ENCODE measurements at places on chromosomes 2 and 18.

DNA sequence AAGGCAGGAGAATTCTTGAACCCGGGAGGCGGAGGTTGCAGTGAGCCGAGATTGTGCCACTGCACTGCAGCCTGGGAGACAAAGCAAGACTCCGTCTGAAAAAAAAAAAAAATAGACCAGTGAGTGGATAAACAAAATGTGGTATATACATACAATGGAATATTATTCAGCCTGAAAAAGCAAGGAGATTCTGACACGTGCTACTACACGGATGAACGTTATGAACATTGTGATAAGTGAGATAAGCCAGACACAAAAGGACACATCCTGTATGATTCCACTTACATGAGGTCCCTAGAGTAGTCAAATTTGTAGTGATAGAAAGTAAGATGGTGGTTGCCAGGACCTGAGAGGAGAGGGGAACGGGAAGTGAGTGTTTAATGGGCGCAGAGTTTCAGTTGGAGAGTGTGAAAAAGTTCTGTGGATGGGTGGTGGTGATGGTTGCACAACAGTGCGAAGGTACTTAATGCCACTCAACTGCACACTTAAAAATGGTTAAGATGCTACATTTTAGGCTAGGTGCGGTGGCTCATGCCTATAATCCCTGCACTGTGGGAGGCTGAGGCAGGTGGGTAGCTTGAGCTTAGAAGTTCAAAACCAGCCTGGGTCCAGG is 38.3 kb downstream of the NIFK start:
- DNase-seq = no peak

DNA sequence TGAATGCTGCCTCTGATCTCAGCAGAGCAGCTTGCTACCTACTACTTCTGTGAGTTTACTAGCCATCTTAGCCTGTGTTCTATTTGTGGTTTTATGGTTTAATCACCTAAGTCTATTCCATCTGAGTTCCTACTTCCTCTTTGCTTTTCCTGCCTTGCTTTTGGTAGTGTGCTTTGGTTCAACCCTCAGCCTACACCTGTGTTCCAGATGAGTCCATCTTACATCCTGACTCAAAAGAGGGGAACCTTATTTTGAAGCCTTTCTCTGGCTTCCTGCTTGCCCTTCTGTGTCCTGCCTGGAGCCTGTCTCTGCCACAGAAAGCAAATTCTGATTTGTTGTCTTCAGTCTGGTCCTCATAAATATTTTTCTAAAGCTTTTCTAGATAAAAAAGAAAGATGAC is 530.3 kb upstream of the MEX3C start:
- no peak for DNase-seq

DNA sequence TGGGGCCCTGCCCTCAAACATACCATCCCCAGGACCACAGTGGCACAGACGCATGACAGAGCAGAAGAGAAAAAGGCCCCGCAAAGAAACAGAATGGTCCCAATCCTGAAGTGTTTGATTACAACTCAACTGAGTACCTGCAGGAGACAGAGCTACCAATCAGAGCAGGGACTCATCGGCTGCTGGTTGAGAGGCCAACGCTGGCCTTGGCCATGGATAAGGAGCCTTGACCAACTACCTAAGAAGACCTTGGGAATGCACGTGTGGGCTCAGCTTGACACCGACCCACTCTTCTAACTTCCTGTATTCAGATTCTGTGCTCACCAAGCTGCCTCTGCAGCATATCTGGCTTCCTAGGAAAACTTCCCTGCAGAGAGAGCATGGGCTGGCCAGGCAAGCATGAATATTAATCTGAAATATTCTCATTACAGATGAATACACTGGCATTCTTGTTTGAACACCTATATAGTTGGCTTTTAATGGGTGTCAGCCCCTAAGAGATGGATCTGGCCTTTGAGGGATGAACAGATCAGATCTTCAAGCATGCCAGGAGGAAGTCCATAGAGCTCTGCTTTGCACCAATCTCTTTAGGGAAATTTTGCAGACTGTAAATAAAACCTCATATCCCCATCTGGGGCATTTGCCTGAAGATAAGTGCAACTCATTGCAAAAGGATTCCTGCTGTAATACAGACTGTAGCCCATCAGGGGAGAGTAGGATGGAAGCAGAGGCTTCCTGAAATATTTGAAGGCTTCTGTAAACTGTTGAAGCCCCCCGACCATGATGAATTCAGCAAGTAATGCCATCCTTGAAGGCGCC is 135.4 kb downstream of the BCL2 start:
- DNase-seq = no peak

GRCh38 chr2:152542995-152543481 is 174.2 kb downstream of the PRPF40A start:
- peak; percentile 83 for DNase-seq

DNA sequence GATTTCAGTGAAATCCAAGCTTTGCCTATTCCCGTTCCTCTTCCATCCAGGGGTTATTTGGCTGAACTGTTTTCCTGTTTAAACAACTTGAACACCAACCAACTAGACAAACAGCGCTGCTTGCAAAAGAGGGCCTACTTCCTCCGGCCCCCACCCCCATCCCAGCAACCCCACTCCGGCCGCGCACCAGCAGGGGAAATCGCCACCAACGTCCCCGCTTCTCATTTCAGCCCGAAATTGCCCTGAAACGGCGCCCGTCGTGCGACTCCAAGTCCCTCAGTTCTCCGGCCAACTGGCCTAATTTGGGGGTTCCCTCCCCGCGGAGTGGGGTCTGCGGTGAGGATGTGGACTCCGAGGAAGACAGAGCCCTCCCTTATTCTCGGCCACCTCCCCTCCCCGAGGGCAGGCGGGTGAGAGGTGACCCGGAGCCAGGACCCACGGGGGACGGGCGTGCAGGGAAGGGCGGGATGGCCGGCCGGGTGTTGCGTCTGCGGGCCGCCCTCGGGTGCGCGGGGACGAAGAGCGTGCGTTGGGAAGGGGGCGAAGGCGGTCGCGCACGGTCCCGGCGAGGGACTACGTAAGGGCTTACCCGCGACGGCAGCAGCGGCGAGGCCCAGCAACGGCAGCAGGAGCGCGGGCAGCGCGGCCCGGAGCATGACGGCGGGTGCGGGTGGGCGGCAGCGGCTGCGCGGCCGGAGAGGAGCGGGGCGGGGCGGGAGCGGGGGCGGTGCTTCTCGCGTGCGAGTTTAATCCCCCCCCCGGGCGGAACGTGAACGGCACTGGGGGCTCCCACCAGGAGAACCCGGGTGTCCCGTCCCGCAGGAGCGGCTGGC is at the start of gene CD302:
CD302 (minus strand) TSS at position 666 of the 833 bp plus-strand sequence; CDS start at position 656, 10 bp downstream.
- DNase-seq = peak; percentile 37

DNA sequence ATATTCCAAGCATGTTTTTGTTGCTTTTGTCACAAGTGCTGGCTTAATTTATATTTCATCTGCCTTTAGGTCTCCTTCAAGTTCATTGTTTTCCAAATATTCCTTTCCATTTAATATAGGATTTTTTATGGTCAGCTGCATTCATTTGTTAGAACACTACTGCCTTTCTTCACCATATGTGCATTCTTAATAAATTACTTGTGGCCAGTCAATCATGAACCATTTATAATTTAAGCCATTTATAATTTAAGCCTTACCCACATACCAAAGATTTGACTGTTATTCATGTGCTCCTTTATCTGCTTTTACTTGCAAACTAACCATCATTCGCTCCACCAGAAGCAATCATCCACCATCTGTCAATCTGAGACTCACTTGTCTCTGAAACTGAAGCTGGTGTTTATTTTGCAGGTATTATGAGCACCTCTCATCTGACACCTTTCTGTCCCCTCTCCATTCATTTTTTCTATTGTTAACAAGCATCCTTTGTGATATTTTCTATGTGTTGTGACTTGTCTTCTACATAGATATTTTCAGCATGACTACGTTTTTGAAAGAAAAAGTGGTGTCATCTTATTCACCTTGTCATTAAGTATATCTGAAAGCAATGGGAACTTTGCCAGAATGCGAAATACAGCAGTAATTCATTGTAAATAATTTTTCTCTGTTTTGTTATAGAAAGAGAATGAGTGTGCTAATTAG is 786.8 kb downstream of the KCNJ3 start:
- no peak for DNase-seq

- no peak for DNase-seq
These were observed 972 bp upstream of the MPP4 start for GRCh38 chr2:201699416-201699815.

DNA sequence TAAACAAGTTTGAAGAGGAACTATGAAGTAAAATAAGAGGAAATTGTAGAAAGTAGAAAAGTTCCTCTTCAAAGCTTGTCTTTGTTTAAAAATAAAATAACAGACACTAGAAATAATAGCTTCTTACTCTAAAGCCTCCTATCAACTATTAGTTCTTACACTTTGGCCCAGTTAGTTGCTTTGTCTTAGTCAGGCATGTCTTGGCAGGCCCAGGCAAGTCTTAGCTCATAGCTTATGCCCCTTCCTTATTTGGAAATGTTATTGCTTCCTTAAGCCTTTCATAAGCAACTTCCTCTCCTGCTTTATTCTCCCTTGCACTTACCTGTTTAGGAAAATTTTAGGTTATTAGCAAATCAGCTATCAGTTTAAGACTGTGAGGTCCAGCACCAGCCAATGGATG is 950.6 kb upstream of the LRATD1 start:
- DNase-seq = no peak

- no peak for DNase-seq
These were observed 40.6 kb downstream of the ITGB1BP1 start for GRCh38 chr2:9382604-9383235.

DNA sequence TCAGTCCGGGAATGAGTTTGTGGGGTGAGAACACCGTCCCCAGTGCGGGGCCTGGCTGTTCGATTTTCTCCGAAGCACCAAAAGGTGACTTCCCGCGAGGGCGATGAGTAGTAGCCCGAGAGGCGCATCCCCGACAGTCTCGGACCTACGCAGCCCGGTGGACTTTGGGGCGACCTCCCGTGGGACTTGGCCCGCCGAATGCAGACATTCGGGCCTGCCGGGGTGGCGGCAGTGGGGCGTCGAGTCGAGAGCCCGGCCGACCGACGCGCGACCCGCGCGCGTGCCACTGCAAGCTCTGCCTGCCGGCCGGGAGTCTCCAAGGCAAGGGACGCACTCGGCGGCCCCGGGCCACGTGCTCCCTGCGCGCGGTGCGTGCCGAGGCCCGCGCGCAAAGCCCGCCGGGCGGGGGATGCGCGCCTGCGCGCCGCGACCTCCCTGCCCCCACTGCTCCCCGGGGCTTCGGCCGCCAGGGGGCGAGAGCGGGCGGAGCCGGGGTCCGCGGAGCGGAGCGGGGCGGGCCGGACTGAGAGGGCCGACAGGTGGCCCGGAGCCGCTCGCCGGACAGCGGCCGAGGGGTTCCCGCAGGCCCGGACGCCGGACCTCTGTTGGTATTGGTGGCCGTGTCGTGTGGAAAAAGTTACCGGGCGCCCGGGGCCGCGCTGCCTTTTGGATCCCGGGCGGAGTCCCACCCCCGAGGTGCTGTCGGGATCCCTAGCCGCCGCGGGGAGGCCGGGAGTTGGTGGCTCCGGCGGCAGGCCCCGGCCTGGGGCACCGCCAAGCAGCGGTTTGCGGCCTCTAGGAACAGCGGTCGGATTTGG is 1.9 kb downstream of the PTMA start:
- DNase-seq = no peak

GRCh38 chr18:6633310-6633709 is 96.2 kb upstream of the ARHGAP28 start:
- no peak for DNase-seq

- DNase-seq = no peak
These were observed 249.7 kb upstream of the PXDN start for GRCh38 chr2:1993711-1994682.

DNA sequence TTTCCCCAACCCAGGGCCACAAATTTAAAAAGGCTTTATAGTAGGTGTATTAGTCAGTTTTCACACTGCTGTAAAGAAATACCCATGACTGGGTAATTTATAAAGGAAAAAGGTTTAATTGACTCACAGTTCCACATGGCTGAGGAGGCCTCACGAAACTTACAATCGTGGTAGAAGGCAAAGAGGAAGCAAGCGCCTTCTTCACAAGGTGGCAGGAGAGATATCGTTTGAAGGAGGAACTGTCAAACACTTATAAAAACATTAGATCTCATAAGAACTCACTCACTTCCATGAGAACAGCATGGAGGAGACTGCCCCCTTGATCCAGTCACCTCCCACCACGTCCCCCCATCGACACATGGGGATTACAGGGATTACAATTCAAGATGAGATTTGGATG is 70.4 kb downstream of the FECH start:
- no peak for DNase-seq

GRCh38 chr2:198327526-198327925 is 523.1 kb downstream of the PLCL1 start:
- DNase-seq = no peak

DNA sequence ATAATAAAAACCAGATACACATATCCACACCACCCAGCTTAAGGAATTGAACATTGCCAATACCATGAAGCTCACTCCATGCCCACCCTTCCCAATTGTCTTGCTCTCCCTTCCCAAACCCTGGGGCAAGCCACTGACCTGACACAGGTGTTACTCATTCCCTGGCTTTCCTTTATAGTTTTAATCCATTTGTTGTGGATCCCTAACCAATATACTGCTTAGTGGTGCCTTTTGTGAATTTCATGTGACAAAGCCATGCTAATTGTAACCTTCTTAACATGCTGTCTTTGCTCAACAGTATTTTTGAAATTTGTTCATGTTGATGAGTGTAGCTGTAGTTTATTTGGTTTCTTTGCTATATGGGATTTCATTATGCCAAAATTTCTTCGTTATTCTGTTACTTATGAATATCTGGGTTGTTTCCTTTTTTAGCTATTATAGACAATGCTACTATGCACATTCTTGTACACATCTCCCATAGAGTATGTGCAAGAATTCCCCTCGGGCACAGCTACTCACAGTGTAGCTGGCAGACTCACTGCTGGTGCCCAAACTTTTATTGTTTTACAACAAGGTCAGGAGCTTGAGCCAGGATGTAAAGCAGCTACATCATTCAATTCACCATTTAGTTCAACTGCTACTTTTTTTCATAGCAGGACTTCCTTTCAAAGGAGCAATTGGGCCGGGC is 90.8 kb upstream of the ATL2 start:
- no peak for DNase-seq

DNA sequence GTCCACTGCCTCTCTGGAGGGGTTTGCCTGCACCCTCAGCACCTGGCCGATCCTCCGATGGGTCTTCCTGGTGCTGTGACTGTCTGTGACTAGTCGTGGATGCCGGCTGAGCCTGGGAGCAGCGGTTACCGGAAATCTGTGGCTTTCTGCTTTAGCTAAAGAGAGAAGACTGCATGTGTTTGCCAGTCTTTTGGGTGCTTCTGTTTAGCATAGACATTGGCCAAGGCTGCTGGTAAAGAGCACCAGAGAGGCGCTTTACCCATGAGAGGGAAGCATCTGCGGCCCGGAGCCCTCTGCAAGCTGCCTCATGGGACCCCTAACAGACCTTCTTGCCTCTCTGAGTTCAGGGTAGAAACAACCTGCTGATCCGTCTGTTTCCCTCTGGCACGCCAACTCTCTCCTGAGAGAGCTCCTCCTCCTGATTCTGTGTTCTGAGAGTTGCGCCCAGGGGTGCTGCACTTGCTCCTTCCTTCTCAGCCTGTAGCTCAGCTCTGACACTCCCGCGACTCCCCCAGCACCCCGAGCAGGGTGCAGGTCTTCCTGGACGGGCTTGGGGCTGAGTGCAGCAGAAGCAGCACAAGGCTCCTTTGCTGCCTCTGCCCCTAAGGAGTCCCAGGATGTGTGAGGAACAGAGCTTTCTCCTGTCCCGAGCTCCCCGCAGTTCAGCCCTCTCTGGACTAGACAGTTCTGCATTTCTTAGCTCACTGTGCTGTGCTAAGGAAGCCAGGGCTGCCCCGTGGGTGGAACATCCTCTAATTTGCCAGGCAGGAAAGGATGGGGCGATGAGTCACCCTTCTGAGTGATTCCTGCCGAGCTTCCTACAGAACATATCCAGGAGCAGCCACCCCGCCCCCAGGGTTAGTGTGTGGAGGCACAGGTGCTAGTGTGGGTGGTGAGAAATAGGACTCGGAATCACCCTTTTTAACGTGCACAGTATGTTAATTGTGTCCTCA is 203.2 kb downstream of the SH3RF3 start:
- DNase-seq = peak; percentile 95

- DNase-seq = no peak
These were observed 99.2 kb upstream of the FAM237A start for GRCh38 chr2:206543073-206543472.

Measured in amniotic stem cell (primary cell).